ENCODE measurements at places on chromosomes 4 and X. TPM values are rescaled to one million over a fixed set of nuclear protein-coding genes. Genes with fewer than 3 reads are reported as not detected.

GRCh38 chr4:3305610-3306371 lies 13.0 kb downstream of the RGS12 start:
- H3K36me3 ChIP-seq = no peaks in the 10 kb centered on the region
- H3K27me3 ChIP-seq = no peaks in the 10 kb centered on the region
- DNase-seq = peak; percentile 1
- peak overlapping the region; percentile 87 for H3K27ac ChIP-seq

- H3K27ac ChIP-seq = no peak overlapping the region
- no peak overlapping the region for H3K4me3 ChIP-seq
- H3K36me3 ChIP-seq = no peaks in the 10 kb centered on the region
- H3K27me3 ChIP-seq = no peaks in the 10 kb centered on the region
Observed at GRCh38 chrX:74890676-74891430, 34.4 kb downstream of the NEXMIF start.

Gene SPANXN4
- not detected for total RNA-seq

Gene SLC10A4
- not detected for total RNA-seq

Gene PGAM4
- not detected for total RNA-seq

- no peaks in the 10 kb centered on the region for H3K4me1 ChIP-seq
- H3K27ac ChIP-seq = no peak overlapping the region
- H3K27me3 ChIP-seq = no peaks in the 10 kb centered on the region
Observed at GRCh38 chr4:8866421-8866820, 5.2 kb downstream of the HMX1 start.

- DNase-seq = no peak
- no peak overlapping the region for H3K27ac ChIP-seq
- H3K4me3 ChIP-seq = no peak overlapping the region
- no peaks in the 10 kb centered on the region for H3K27me3 ChIP-seq
- H3K4me1 ChIP-seq = peaks cover 10% of the 10 kb centered on the region
Observed at GRCh38 chr4:33078145-33078544, 2358.0 kb downstream of the PCDH7 start.

Gene ADH1C
- 44.7 TPM for total RNA-seq

Gene ADH7
- not detected for total RNA-seq

- H3K36me3 ChIP-seq = no peaks in the 10 kb centered on the region
- peak; percentile 50 for DNase-seq
- H3K27ac ChIP-seq = no peak overlapping the region
- H3K4me3 ChIP-seq = no peak overlapping the region
- H3K27me3 ChIP-seq = no peaks in the 10 kb centered on the region
- no peaks in the 10 kb centered on the region for H3K4me1 ChIP-seq
Observed at GRCh38 chrX:123884809-123885408, 25.1 kb downstream of the XIAP start.

Gene KLB
- 1.6 TPM for total RNA-seq

DNA sequence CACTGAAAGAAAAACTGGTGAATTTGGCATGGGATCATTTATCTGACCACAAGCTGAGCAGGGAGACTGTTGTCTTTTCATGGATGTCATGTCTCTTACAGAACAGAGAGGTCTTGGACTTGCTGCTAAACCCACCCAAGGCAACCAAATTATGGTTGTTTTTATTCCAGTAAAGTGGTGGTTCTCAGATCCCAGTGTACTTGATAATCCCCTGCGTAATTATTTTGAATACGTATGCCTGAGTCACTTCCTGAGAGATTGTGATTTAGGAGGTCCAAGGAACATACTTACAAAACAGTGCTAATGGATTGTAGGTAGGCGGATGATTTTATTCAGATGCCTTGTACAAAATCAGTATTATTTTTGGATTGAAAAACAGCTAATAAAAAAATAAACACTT lies 585.6 kb downstream of the IL1RAPL1 start:
- H3K4me1 ChIP-seq = no peaks in the 10 kb centered on the region
- no peaks in the 10 kb centered on the region for H3K36me3 ChIP-seq
- no peak overlapping the region for H3K4me3 ChIP-seq

DNA sequence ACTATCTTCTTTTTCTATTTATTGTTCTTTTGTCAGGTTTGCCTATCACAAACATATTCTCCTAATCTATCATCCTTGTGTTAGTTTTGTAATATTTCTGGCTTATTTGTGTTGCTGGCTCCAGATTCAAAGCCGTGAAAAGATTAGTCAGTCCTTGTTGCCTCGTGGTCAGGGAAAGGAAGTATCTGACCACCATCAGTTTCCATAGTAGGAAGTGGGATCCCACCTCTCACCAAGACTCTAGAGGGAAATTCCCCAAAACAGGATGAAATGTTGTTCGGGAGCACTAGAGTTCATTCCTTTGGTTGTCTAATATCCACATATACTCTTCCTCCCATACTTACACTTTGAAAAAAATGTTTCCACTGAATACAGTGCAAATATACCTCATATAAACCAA lies 131.0 kb upstream of the HUWE1 start:
- no peaks in the 10 kb centered on the region for H3K36me3 ChIP-seq
- H3K4me3 ChIP-seq = no peak overlapping the region
- no peak for DNase-seq
- H3K27ac ChIP-seq = no peak overlapping the region
- no peaks in the 10 kb centered on the region for H3K4me1 ChIP-seq

- H3K4me3 ChIP-seq = no peak overlapping the region
- DNase-seq = no peak
- no peak overlapping the region for H3K27ac ChIP-seq
- H3K4me1 ChIP-seq = peaks cover 11% of the 10 kb centered on the region
- no peaks in the 10 kb centered on the region for H3K36me3 ChIP-seq
- no peaks in the 10 kb centered on the region for H3K27me3 ChIP-seq
Observed at GRCh38 chr4:150387981-150388380, 194.0 kb upstream of the MAB21L2 start.

Gene IBSP
- total RNA-seq = not detected

DNA sequence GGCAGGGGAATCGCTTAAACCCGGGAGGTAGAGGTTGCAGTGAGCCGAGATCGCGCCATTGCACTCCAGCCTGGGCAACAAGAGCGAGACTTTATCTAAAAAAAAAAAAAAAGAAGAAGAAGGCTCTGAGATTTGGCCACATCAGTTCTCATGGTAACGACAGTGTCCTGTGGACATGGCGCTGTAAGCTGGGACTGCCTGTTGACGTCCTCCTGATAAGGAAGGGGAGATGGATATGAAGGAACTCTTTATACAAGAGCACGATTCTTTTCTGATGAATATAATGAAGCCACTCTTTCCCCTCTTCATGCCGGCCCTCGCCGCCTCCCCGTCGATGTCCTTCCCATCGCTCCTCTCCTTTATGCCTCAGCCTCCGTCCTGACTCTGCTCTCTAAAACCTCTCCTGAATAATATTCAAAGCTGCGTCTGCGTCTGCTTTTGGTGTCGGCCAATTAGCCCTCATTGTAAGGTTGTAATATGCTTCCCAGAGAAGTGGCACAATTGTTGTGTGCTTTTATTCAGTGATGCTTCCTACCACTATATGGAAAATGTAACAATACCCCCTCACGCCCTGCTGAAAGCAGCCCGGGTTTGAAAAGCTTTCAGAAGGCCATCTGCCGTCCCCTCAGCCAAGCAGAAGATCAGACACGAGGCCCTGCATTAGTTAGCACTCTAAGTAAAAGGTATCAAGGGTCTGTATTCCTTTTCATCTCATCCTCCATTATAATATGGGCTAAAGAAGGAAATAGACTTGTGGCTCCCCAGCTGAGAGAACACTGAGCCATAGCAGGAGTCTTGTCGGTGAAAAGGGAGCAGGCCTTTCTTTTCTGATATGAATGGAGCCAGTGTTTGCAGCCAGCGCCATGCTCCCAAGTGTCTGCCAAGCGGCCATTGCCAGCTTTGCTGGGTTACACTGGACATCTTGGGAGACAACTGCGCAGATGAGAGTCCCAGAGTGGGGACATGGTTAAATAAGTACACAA lies 22.1 kb upstream of the SCOC start:
- H3K27me3 ChIP-seq = no peaks in the 10 kb centered on the region
- no peak for DNase-seq
- no peaks in the 10 kb centered on the region for H3K36me3 ChIP-seq
- H3K27ac ChIP-seq = no peak overlapping the region

- H3K4me3 ChIP-seq = no peak overlapping the region
- H3K36me3 ChIP-seq = no peaks in the 10 kb centered on the region
- peak overlapping the region; percentile 68 for H3K27ac ChIP-seq
- DNase-seq = no peak
Observed at GRCh38 chr4:7910263-7910896, 29.3 kb downstream of the AFAP1 start.

DNA sequence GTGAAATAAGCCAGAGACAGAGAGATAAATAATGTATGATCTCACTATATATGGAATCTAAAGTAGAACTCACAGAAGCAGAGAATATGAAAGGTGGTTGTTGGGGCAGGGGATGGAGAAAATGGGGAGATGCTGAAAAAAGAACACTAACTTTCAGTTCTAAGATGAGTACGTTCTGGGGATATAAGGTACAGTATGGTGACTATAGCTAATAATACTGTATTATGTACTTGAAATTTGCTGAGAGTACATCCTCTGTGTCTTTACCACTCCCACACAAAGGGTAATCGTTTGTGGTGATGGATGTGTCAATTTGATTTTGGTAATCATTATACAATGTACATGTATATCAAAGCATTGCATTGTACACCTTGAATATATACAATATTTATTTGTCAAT lies 6.6 kb downstream of the FBXL5 start:
- H3K27ac ChIP-seq = no peak overlapping the region
- no peaks in the 10 kb centered on the region for H3K4me1 ChIP-seq
- H3K36me3 ChIP-seq = no peaks in the 10 kb centered on the region
- no peak for DNase-seq
- no peaks in the 10 kb centered on the region for H3K27me3 ChIP-seq

Gene ATP1B4
- total RNA-seq = not detected

Gene GIMD1
- total RNA-seq = not detected

GRCh38 chr4:73311428-73311827 lies 52.8 kb upstream of the ANKRD17 start:
- no peak for DNase-seq
- no peaks in the 10 kb centered on the region for H3K27me3 ChIP-seq
- H3K4me1 ChIP-seq = no peaks in the 10 kb centered on the region

GRCh38 chr4:84504821-84505220 lies 5.7 kb upstream of the NKX6-1 start:
- H3K27me3 ChIP-seq = peaks cover 8% of the 10 kb centered on the region
- no peak overlapping the region for H3K27ac ChIP-seq
- H3K4me3 ChIP-seq = no peak overlapping the region

Gene MEPE
- not detected for total RNA-seq

GRCh38 chrX:150361777-150362351 lies 1.3 kb upstream of the MAMLD1 start:
- peak overlapping the region; percentile 92 for H3K27ac ChIP-seq
- peak overlapping the region; percentile 72 for H3K4me3 ChIP-seq
- no peaks in the 10 kb centered on the region for H3K36me3 ChIP-seq
- peaks cover 13% of the 10 kb centered on the region for H3K4me1 ChIP-seq

DNA sequence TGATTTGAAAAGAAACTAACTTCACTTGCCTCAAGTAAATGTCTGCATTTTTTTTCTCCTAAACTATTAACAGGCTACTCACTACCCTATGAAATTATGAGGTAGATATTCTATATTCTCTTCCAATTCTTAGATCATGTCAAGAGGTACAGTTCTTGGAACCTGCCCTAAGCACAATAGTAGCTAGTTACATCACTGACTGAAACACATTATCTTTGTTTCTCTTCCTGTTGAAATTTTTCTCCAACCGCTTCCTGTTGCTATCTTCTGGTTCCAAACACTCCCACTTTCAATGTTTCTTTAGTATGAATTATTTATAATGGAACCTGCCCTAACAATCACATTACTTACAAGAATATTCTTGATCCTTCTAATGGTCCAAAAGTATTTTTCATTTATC lies 5.0 kb upstream of the BANK1 start:
- H3K4me1 ChIP-seq = no peaks in the 10 kb centered on the region
- no peaks in the 10 kb centered on the region for H3K27me3 ChIP-seq
- no peak for DNase-seq

- H3K27me3 ChIP-seq = no peaks in the 10 kb centered on the region
- H3K27ac ChIP-seq = peak overlapping the region; percentile 60
- peak; percentile 70 for DNase-seq
- H3K4me3 ChIP-seq = no peak overlapping the region
- no peaks in the 10 kb centered on the region for H3K36me3 ChIP-seq
Observed at GRCh38 chrX:133495464-133496391, 80.4 kb upstream of the GPC4 start.

DNA sequence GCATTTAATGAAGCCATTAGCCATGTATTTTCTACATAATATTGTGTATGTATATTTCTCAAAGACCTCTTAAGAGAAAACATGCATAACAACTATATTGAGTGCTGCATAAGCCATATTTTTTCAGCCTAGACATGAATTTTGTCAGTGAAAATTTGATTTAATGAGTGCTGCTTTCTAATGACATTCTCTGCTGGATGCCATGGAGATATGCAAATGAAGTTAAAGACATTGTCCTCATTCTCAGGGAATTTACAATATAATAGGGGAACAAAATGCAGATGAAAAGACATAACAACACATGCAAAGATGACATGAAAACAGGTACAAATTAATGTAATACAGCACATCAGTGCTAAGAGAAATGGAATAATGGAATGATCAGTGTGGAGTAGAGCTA lies 118.7 kb downstream of the ATOH1 start:
- no peak for DNase-seq
- no peak overlapping the region for H3K4me3 ChIP-seq
- no peak overlapping the region for H3K27ac ChIP-seq
- H3K27me3 ChIP-seq = no peaks in the 10 kb centered on the region

DNA sequence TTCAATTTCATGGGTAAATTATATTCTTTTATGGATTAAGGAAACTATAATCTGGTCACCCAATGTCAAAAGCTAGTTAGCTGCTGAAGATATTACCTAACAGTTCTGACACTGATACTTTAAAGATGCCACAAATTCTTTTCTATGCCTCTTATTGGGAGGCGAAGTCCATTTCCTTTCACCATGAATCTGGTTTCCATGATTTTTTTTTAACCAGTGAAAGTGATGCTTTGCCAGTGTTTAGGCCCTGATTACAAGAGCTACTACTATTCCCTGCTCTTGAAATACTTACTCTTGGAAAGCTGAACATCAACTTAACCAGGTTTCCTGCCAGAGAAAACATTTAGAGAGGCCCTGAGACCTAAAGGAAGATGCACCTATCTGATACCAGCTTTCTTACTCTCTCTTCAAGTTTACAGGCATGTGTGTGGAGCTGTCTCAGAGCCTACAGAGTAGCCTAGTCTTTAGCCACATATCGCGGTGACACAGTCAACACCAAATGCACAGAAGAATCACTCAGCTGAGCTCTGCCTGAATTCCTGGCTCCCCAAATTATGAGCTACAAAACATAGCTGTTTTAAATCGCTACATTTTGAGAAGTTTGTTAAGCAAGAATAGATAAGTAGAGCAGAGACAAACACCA lies 1280.8 kb downstream of the PCDH7 start:
- no peaks in the 10 kb centered on the region for H3K27me3 ChIP-seq
- no peak overlapping the region for H3K4me3 ChIP-seq
- H3K27ac ChIP-seq = no peak overlapping the region
- no peaks in the 10 kb centered on the region for H3K36me3 ChIP-seq

Gene F8A3
- 3.0 TPM for total RNA-seq

- no peak overlapping the region for H3K27ac ChIP-seq
- no peaks in the 10 kb centered on the region for H3K36me3 ChIP-seq
- H3K27me3 ChIP-seq = no peaks in the 10 kb centered on the region
- no peak for DNase-seq
- no peak overlapping the region for H3K4me3 ChIP-seq
- H3K4me1 ChIP-seq = no peaks in the 10 kb centered on the region
Observed at GRCh38 chr4:150005537-150005936, 72.7 kb upstream of the DCLK2 start.

Gene NSG1
- 6.1 TPM for total RNA-seq

Gene GRIPAP1
- total RNA-seq = 42.5 TPM

Gene GPRASP1
- total RNA-seq = 14.4 TPM
